Pulmonary artery endothelial cell (primary cell): ENCODE measurements at places on chromosomes 16 and 17. TPM values are rescaled to one million over a fixed set of nuclear protein-coding genes. Genes with fewer than 3 reads are reported as not detected.

The PYY gene
- not detected in 2 replicates for total RNA-seq

The NPIPB9 gene
- 0.99 TPM in 1 of 2 replicates, not detected in the other for total RNA-seq

The CDT1 gene
- 9.4 and 9.9 TPM in 2 replicates for total RNA-seq

The CUEDC1 gene
- 4.4 and 5.2 TPM in 2 replicates for total RNA-seq

The TOM1L1 gene
- total RNA-seq, result 4.5 and 4.9 TPM in 2 replicates

The MRC2 gene
- total RNA-seq, result 57.1 and 72.3 TPM in 2 replicates

The MYH8 gene
- total RNA-seq, result not detected in 2 replicates

The KRTAP3-2 gene
- total RNA-seq, result not detected in 2 replicates

The AIPL1 gene
- not detected in 2 replicates for total RNA-seq

The TMIGD1 gene
- total RNA-seq, result not detected in 2 replicates

The PRSS22 gene
- not detected in 2 replicates for total RNA-seq

The IRX3 gene
- total RNA-seq, result 0.07 and 2.2 TPM in 2 replicates

The CNGB1 gene
- total RNA-seq, result 0.11 and 0.20 TPM in 2 replicates

The SLX1A gene
- 30.5 and 55.9 TPM in 2 replicates for total RNA-seq

The PRRT2 gene
- total RNA-seq, result 0.66 and 0.71 TPM in 2 replicates

The P2RX1 gene
- 0.11 TPM in 1 of 2 replicates, not detected in the other for total RNA-seq

The KRT13 gene
- total RNA-seq, result not detected in 2 replicates

The NHERF2 gene
- 53.2 and 76.2 TPM in 2 replicates for total RNA-seq

The TBC1D3 gene
- not detected in 2 replicates for total RNA-seq

The GNG13 gene
- not detected in 2 replicates for total RNA-seq

The PVALEF gene
- not detected in 2 replicates for total RNA-seq

The DNASE1L2 gene
- 0.26 and 0.85 TPM in 2 replicates for total RNA-seq

The SLC12A3 gene
- not detected in 2 replicates for total RNA-seq

The CACNG1 gene
- total RNA-seq, result not detected in 2 replicates

The EVI2B gene
- total RNA-seq, result 0.14 and 0.20 TPM in 2 replicates

The CMTM1 gene
- total RNA-seq, result 2.9 and 4.8 TPM in 2 replicates

The CCP110 gene
- total RNA-seq, result 11.3 and 22.9 TPM in 2 replicates

The TMC7 gene
- total RNA-seq, result 3.3 and 3.6 TPM in 2 replicates

The ADGRG3 gene
- total RNA-seq, result not detected in 2 replicates

The NEUROD2 gene
- not detected in 2 replicates for total RNA-seq

The DHRS7C gene
- total RNA-seq, result not detected in 2 replicates

The CCL11 gene
- not detected in 2 replicates for total RNA-seq

The CCL5 gene
- total RNA-seq, result 0.13 TPM in 1 of 2 replicates, not detected in the other

The C17orf78 gene
- total RNA-seq, result not detected in 2 replicates

The ATP2A1 gene
- total RNA-seq, result 0.20 and 0.28 TPM in 2 replicates
